Activated CD4-positive, alpha-beta T cell treated with anti-CD3 and anti-CD28 coated beads for 36 hours (primary cell): ENCODE measurements at places on chromosomes 2 and 18. TPM values are rescaled to one million over a fixed set of nuclear protein-coding genes. Genes with fewer than 3 reads are reported as not detected.

IL1RN gene
- total RNA-seq, result 4.8 TPM

DAPL1 gene
- not detected for total RNA-seq

CYS1 gene
- not detected for total RNA-seq

STRADB gene
- total RNA-seq, result 21.8 TPM

TRIM43 gene
- not detected for total RNA-seq

ARL5A gene
- 60.8 TPM for total RNA-seq

COL6A3 gene
- total RNA-seq, result 29.9 TPM

CHRNG gene
- not detected for total RNA-seq

SLC4A3 gene
- total RNA-seq, result 0.05 TPM

HMSD gene
- total RNA-seq, result 26.7 TPM

FEV gene
- total RNA-seq, result not detected

CWC22 gene
- 25.3 TPM for total RNA-seq

CLHC1 gene
- total RNA-seq, result 6.1 TPM
